ENCODE measurements at places on chromosomes 1 and 21.

DNA sequence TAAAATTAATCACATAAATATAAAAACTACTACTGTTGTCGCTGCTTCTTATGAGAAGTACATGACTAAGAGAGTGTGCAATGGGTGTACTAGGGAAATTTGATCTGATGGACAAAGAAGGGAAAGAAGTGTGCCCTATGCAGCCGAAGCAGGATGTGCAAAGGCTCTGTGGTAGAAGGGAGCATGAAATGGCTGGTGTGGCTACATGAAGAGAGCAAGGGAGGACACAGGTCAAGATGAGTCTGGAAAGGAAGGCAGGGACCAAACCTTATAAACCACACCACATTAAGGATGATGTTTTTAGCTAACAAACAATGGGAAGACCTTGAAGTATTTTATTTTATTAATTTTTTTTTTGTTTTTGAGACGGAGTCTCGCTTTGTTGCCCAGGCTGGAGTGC lies 20.0 kb downstream of the MAB21L3 start:
- DNase-seq, result no peak

GRCh38 chr1:198848649-198849048 lies 209.8 kb downstream of the PTPRC start:
- DNase-seq, result no peak

GRCh38 chr1:55005351-55006140 lies 6.8 kb downstream of the BSND start:
- DNase-seq, result no peak

GRCh38 chr1:218572050-218572449 lies 226.9 kb downstream of the TGFB2 start:
- DNase-seq, result no peak

DNA sequence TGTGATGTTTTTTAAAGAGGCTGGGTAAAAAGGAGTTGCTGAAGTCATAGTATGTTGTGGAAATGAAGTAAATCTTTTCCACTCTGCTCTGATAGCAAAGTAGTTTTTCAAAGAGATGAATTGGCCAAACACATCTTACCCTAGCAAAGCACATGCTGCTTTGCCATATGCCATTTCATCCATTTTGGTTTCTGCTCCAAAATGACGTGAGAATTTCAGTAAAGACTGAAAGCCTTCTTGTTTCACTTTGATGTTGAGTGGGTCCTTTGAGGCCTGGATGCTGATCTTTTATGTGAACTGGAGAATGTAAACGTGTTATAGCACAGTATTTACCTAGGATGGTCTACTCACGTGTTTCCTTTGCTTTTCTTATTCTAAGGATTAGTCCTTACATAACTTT lies 73.3 kb upstream of the PGD start:
- no peak for DNase-seq

DNA sequence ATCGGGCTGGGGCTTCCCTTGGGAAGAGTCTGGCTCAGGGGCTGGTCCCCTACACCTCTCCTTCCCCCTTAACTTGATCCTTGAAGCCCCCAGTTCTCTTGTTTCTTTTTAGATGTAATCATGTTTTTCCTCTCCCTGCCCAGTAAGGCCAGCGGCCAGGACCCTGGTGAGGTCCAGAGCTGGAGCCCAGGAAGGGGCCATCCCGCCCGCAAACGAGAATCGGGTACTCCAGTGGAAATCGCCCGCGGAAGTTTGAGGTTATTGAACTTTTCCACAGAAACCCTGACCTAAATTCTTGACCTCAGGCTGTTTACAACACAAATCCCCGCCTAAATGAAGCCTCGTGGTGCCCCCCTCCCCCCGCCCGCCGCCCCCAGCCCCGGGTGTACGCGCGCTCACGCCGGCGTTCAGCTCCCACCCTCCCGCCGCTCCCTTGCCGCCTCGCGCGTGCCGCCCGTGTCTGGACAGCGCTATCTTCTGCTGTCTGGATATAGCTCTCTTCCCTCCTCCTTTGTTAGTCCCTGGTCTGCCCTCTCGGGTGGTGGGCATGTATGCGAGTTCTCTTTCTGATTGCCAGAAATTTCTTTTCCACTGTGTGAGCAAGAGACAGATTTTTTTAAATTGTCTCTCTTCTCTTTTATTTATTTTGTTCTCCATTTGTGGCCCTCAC lies 165.9 kb upstream of the CACNA1E start:
- no peak for DNase-seq

GRCh38 chr21:26659757-26660156 lies 86.7 kb upstream of the CYYR1 start:
- DNase-seq, result no peak

GRCh38 chr1:185938396-185938795 lies 204.2 kb downstream of the HMCN1 start:
- no peak for DNase-seq

Measured in GF-D8 (cell line).